ENCODE measurements at places on chromosomes 5 and 9.

GRCh38 chr5:102959055-102959454 lies 160.9 kb downstream of the GIN1 start:
- DNase-seq, result no peak

GRCh38 chr9:87381746-87382145 lies 115.9 kb upstream of the DAPK1 start:
- DNase-seq, result no peak

GRCh38 chr9:108755979-108756378 lies 99.8 kb downstream of the ACTL7B start:
- DNase-seq, result no peak

GRCh38 chr5:89983216-89983615 lies 426.3 kb downstream of the CETN3 start:
- DNase-seq, result no peak

GRCh38 chr5:150658699-150659265 lies 2.3 kb upstream of the MYOZ3 start:
- no peak for DNase-seq

- no peak for DNase-seq
Observed at GRCh38 chr5:20088361-20088760, 100.4 kb upstream of the CDH18 start.

GRCh38 chr5:103177543-103177942 lies 57.4 kb downstream of the PPIP5K2 start:
- no peak for DNase-seq

DNA sequence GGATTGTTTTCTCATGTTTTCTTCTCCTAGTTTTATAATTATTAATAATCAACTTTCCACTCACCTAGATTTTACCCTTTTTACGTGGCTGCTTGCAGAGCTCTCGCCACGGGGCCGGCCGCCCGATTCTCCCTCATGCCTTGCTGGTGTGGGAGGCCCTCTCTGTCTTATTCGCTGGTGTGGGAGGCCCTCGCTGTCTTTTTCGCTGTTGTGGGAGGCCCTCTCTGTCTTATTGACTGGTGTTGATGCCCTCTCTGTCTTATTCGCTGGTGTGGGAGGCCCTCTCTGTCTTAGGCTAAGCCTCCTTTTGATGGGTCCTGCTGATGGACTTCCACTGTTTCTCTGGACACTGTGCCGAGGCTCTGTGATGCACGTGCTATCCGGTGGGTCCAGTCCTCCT lies 161.3 kb upstream of the IRX2 start:
- no peak for DNase-seq

- DNase-seq, result no peak
Observed at GRCh38 chr5:21238786-21239185, 1250.8 kb upstream of the CDH18 start.

GRCh38 chr5:74406844-74407243 lies 233.7 kb downstream of the ENC1 start:
- DNase-seq, result no peak

- no peak for DNase-seq
Observed at GRCh38 chr5:81080809-81081460, 120.8 kb downstream of the RASGRF2 start.

DNA sequence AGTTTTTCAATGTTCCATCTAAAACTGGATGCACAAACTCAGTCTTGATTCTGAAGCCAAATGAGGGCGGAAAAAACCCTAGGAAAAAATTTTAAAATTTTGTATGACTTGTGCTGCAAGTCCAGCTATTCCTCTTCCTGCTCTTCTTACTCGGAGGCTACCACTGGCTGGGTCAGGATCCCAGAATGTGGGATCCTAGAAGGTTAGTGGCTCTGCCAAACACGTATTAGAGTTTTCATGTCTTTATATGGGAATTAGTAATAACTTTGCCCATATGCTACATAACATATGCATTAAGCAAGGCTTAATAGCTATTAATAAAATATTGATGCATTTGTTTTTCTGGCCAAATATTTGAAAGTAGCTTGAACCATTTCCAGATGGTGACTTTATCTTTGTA lies 458.3 kb downstream of the AGTPBP1 start:
- DNase-seq, result no peak

DNA sequence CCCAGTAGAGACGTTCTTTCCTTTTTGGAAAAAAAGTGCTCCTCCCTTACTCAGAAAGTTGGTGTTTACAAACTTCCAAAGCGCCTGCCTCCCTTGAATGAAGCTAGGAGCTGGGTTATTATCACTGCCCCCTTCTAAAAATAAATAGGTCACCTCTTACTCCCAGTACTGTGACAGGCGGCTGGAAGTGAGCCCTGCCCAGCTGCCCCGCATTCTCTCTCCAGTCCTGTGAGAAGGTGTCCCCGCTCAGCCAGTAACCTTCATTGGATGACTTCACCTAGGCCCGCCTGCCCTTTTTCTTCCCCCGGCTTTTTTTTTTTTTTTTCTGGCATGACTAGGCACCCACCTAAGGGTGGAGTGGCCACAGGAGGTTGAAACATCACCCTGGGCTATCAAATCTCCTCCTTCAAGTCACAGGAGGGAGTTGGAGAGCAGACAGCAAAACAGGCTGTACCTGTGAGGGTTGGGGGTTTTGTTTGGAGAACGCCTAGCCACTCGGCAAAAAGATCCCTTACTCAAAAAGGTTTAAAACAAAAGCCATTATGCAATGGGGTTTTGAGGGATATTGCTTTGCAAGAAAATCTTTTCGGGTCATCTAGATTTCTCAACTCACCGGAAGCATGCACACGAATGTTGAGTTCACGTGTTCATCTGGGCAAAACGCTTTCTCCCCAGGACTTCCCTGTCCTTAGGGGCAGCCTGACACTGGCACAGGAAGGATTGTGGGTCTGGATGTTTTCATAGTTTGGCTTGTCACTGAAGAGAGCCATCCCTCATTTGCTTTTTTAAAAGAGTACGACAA lies 43.3 kb upstream of the ZNF622 start:
- peak; percentile 26 for DNase-seq

- no peak for DNase-seq
Observed at GRCh38 chr5:51242456-51242855, 140.8 kb upstream of the ISL1 start.

- DNase-seq, result no peak
Observed at GRCh38 chr5:64789457-64789856, 20.7 kb downstream of the CWC27 start.

GRCh38 chr5:72619251-72619650 lies 112.0 kb upstream of the ZNF366 start:
- DNase-seq, result no peak

- no peak for DNase-seq
Observed at GRCh38 chr5:157259699-157260098, 6.2 kb upstream of the CYFIP2 start.

DNA sequence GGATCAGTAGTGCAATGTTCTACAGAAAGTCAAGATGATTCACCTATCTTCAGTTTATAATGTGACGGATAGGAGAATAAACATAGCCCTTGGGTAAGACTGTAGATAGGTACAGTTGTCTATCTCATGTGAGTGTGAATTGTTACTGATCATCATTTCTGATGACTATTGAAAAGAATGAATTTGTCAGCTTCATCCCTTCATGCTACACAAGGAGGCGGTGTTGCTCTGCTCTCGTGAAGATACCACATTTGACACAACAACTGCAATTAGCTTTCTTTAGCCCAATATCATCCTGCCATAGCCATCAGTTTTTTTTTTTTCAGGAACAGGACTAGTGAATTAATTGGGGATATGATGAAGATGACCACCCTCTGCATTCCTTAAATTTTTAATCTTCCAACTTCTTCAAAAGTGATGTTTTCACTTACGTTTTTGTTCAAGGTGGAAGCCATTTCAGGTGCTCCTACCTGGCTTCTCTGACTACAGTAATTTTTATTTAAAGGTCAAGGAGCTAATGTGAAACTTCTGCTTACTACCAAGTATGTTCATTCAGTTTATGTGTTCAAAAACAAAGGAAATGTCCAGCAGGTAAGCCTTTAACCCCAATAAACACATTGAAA lies 152.9 kb upstream of the MOCS2 start:
- DNase-seq, result peak; percentile 1

DNA sequence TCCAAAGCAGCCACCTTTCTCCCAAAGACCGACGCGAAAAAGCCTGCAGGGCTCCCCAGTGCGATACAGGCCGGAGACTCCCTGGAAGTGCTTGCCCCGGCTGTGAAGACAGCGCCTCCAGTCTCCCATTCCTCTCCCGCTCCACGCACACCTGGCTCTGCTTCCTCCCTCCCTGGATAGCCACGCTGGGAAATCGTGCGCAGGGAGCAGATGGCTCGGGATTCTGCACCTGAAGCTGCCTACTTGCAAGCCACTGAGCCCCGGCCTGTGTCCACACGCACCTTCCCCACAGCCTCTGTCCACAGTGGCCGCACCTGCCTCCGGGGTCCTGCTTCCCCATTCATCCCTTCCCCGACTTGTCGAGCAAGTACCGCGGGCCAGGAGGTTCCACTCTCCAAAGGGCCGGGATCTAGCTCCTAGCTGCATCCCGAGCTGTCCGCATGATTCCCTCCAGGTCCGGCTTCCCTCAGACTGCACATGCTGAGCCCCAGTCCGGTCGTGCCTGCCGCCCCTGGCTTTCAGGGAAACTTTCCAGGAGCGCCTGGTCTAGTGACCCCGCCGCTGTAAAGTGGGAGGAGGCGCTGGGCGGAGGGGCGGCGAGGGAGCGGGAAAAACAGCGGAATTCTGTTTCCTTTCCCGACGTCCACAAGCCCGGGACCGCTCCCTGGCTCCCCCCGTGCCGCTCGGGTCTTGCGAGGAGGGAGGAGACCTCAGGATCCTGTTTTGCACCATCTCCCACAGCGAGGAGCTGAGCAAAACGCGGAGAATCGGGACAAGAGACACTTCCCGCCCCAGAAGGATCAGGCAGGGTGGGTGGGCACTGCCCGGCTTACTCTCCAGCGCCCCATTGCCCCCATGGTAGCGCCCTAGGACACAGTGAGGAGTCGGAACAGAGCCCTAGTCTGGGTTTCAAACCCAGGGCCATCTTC lies 2.0 kb downstream of the SEMA6A start:
- peak; percentile 56 for DNase-seq

DNA sequence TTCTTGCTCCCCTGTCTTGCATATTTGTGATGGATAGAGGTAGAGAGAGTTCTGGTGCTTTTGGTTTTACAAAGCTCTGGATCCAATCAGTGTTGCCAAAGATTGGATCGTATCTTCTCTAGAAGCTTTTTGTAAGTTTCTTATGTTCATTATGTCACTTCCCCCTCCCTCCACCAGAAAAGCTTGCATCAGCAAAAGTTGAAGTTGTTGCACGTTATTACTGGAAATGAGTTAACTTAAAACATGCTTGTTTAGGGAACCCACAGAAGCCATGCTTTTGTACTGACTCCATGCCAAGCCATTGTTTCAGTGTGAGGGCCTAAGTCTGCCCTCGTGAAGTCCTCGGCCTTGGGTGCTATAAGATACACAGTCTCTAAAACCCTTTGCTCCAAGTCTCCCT lies 186.5 kb downstream of the ERCC6L2 start:
- DNase-seq, result no peak

GRCh38 chr9:133186736-133187135 lies 22.3 kb downstream of the OBP2B start:
- DNase-seq, result no peak

DNA sequence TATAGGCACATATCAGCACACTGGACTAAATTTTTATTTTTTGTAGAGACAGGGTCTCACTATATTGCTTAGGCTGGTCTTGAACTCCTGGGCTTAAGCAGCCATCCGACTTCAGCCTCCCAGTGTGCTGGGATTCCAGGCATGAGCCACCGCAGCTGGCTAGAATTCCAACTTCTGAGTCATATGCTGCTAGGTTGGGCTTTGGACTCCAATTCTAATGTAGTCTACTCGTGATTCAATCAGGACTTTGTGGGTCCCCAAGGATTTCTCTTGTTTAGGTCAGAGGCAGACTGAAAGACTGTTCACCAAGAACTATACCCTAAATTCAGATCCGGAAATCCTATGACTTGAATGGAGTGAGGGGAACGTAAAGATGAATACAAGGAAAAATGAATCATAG lies 68.2 kb upstream of the CHD1 start:
- no peak for DNase-seq

DNA sequence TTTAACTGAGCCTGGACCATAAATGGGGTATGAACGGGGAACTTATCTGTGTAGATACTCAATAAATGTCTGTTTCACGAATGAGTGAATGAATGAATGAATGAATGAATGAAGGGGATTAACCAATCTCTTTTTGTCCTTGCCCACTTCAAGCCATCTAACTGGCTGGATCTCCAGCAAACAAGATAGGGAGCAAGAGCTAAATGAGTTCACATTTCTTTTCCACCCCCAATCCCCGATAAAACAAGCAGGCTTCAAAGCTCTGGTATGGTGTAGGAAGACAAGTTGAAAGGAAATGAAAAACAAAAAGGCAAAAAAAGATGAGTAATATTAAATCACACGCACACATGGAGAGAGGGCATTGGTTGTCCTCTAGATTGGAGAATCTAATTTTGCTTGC lies 84.0 kb downstream of the CMYA5 start:
- no peak for DNase-seq

DNA sequence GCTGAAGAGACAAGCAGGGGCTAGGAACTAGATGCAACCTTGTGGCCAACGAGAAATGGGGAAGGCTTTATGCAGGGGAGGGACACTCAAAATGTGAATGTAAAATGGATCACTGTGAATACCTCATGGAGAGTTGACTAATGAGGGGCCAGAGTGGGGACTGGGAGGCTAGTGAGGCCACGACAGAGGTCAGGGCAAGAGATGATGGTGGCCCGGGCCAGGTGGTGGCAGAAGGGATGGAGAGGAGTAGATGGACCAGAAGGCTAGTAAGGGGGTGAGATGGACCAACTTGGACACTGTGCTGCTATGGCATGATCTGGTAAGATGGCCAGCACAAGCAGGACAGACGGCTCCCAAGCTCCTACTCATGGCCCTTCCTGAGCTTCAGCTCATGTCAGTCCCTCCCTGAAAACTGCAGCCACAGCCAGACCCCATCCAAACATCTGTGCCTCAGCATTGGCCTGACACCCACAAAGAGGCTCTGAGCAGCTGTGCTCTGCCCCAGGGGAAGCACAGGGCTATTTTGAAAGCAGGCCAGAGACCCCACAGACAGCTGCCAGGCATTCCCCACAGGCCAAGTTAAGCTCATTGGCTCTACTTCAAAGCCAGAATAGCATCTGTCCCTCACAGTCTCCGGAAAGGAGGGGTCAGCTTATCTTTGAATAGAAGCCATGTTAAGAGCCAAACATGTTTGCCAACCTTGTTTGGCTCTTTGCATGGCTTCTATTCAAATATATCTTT lies 22.1 kb downstream of the P4HA2 start:
- DNase-seq, result no peak

GRCh38 chr5:59036274-59036961 lies 453.5 kb downstream of the RAB3C start:
- no peak for DNase-seq

- DNase-seq, result peak; percentile 69
Observed at GRCh38 chr9:136645903-136646754, 16.6 kb upstream of the EGFL7 start.

DNA sequence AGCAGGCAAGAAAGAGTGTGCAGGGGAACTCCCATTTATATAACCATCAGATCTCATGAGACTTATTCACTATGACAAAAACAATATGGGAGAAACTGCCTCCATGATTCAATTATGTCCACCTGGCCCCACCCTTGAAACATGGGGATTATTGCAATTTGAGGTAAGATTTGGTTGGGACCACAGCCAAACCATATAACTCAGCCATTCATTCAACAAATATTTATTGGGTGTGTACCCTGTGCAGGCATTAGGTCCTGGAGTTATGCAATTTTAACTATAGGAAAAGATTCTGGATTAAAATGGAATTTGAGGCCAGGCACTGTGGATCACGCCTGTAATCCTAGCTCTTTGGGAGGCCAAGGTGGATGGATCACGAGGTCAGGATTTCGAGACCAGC lies 124.2 kb upstream of the GAS1 start:
- no peak for DNase-seq

GRCh38 chr5:93267736-93268135 lies 313.3 kb downstream of the NR2F1-AS1 start:
- DNase-seq, result no peak

All from left kidney (tissue), 8 donors.